Smooth muscle cell of the coronary artery (primary cell): ENCODE measurements at places on chromosomes 5 and 9. TPM values are rescaled to one million over a fixed set of nuclear protein-coding genes. Genes with fewer than 3 reads are reported as not detected.

Gene MAMDC4
- total RNA-seq = 0.59 and 0.75 TPM in 2 replicates

Gene RNF183
- not detected in 2 replicates for total RNA-seq

Gene SRP19
- 26.0 and 58.0 TPM in 2 replicates for total RNA-seq

Gene DNAH5
- total RNA-seq = 0.12 and 0.15 TPM in 2 replicates

Gene LRRC14B
- total RNA-seq = not detected in 2 replicates

Gene SLC25A2
- total RNA-seq = 0.23 TPM in 1 of 2 replicates, not detected in the other

Gene CATSPER3
- 0.08 TPM in 1 of 2 replicates, not detected in the other for total RNA-seq

Gene FRMD3
- 0.94 and 5.3 TPM in 2 replicates for total RNA-seq

Gene BSPRY
- total RNA-seq = not detected in 2 replicates

Gene CTNND2
- total RNA-seq = not detected in 2 replicates

Gene PITX1
- 0.12 and 0.68 TPM in 2 replicates for total RNA-seq

Gene C1QTNF2
- total RNA-seq = 0.23 and 0.35 TPM in 2 replicates

Gene THBS4
- total RNA-seq = 0.53 and 11.2 TPM in 2 replicates

Gene PCDHA1
- 0.08 TPM in 1 of 2 replicates, not detected in the other for total RNA-seq

Gene PCDHGA2
- total RNA-seq = 1.2 and 1.7 TPM in 2 replicates

Gene FOXB2
- not detected in 2 replicates for total RNA-seq

Gene TRPM3
- total RNA-seq = 0.90 and 11.9 TPM in 2 replicates
